Effector memory CD4-positive, alpha-beta T cell (primary cell): ENCODE measurements at places on chromosomes 12 and 14.

GRCh38 chr14:62894736-62895135 lies 150.5 kb downstream of the KCNH5 start:
- H3K36me3 ChIP-seq = no peaks in the 10 kb centered on the region
- no peak for DNase-seq
- no peak overlapping the region for H3K4me3 ChIP-seq
- H3K4me1 ChIP-seq = no peaks in the 10 kb centered on the region

DNA sequence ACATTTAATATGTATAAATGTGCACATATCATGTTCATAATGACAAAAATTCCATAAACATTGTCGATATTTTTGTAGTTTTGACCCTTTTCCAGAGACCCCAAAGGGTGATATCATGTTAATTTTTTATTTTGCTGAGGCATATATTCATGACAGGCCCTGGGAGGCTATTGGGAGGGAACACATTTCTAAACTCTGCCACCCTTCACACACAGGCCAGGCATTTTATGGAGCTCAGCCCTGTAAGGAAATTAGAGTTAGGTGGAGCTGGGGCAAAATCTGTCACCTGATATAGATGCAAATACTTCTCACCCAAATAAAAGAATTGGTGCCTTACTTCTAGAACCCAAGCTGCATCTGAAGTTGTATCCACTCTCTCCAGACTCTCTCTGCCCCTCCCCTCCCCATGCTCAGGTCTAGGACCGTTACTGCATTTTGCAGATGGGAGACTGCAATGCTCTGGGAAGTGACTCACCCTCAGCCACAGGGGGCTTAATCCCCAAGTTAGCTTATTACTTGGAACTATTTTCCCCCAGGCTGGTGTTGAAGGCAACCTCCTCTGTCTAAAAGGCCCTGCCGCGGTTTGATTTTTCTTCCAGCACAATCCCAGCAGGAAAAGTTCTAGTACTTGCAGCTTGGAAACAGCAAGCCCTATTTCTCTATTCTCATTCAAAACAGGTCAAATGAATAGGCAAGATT lies 238.9 kb downstream of the EMP1 start:
- no peaks in the 10 kb centered on the region for H3K36me3 ChIP-seq
- H3K27ac ChIP-seq = no peak overlapping the region
- H3K4me3 ChIP-seq = no peak overlapping the region
- no peaks in the 10 kb centered on the region for H3K27me3 ChIP-seq

GRCh38 chr12:46158501-46158900 lies 110.3 kb downstream of the SLC38A1 start:
- no peak overlapping the region for H3K27ac ChIP-seq
- no peak overlapping the region for H3K4me3 ChIP-seq
- H3K4me1 ChIP-seq = no peaks in the 10 kb centered on the region
- H3K36me3 ChIP-seq = no peaks in the 10 kb centered on the region

DNA sequence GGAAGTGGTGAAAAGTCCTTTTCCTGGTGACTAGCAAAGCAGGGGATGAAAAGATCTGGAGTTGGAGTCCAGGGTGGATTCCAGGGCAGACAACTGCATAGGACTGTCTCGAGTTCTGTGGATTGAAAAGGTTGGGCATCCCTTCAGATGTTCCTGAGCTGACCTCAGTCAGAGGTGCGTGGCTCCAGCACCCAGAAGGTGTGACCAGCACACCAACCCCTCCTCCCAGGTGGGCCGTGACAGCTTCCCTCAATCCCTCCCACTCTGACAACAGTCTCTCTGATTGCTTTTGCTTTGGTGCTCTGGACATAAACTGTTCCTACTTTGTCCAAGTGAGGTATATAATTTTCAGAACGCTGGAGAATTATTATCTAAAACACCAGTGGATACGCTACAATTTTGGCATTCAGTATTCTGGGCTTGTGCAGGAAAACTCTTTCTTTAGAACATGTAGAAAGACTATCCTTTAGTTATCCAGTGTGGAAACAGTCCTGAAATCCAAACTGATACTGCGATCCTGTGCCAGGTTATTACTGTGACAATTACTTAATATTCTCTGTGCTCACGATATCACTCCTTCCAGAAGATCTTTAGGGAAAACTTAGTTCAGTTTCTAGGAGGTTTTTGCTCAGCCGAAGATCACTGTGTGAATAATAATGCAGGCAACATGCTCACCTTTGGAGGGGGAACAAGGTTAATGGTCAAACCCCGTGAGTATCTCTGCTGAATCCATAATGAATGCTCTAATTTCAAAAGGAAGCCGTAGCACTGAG lies 87.9 kb downstream of the DAD1 start:
- peak overlapping the region; percentile 83 for H3K27ac ChIP-seq
- H3K4me1 ChIP-seq = peaks cover 11% of the 10 kb centered on the region
- H3K27me3 ChIP-seq = no peaks in the 10 kb centered on the region
- peak overlapping the region; percentile 35 for H3K4me3 ChIP-seq

GRCh38 chr12:17976202-17976601 lies 113.8 kb downstream of the RERGL start:
- no peak for DNase-seq
- no peak overlapping the region for H3K4me3 ChIP-seq
- no peaks in the 10 kb centered on the region for H3K4me1 ChIP-seq
- no peak overlapping the region for H3K27ac ChIP-seq
- no peaks in the 10 kb centered on the region for H3K27me3 ChIP-seq

GRCh38 chr14:100900837-100901390 lies 2.6 kb downstream of the RTL1 start:
- H3K36me3 ChIP-seq = no peaks in the 10 kb centered on the region
- H3K4me1 ChIP-seq = no peaks in the 10 kb centered on the region
- H3K27ac ChIP-seq = no peak overlapping the region
- H3K27me3 ChIP-seq = peaks cover 5% of the 10 kb centered on the region
- no peak overlapping the region for H3K4me3 ChIP-seq

DNA sequence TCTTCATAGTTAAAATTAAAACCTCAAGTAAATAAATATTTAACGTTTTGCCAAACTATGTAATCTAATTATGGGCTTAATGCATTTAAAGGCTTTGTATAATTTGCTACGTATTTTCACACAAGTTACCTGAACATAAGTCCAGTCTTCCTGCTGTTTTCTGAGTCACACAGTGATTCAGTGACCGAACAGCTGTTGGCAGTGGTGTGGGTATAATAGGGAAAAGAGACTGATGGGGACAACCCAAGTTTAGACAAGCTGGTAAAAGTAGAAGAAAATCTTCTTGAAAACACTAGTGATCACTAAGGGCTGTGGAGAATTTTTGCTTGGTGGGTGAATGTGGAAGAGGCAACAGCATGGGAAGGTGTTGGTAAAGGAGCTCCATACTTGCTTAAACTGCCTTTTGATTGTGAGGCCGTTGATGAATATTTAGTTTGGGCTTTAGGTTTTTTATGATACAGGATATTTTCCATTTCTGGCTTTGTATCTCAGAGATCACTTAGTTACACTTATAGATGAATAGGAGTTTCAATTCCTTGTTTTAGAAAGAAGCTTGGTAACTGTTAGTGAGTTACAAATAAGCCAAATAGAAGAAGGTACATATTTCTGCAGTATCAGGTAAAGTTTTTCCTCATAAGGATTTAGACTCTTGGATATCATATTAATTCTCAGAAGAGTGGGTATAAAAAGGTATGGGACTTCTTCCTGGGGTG lies 23.9 kb downstream of the LRRK2 start:
- H3K4me1 ChIP-seq = no peaks in the 10 kb centered on the region
- H3K27me3 ChIP-seq = no peaks in the 10 kb centered on the region
- no peak for DNase-seq
- no peaks in the 10 kb centered on the region for H3K36me3 ChIP-seq
- no peak overlapping the region for H3K4me3 ChIP-seq
- H3K27ac ChIP-seq = no peak overlapping the region

DNA sequence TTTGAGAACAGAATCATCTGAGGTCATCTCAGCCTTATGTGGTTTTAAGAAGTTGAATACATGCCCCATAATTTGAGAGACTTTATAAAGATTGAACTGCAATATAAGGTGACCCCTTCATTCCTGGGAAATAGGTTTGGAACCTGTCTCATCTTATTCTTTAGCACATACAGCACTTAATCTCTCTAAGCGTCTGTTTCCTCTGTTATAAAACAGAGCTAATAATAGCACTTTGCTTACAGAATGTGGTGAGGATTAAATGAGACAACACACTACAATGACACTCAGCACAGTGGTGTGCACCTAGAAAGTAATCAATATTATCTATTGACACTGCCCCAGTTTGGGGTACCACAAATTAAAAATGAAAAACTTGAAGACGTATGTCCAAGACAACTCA lies 102.1 kb downstream of the DUSP6 start:
- no peaks in the 10 kb centered on the region for H3K27me3 ChIP-seq
- H3K36me3 ChIP-seq = no peaks in the 10 kb centered on the region
- no peak overlapping the region for H3K4me3 ChIP-seq
- DNase-seq = no peak
- peaks cover 9% of the 10 kb centered on the region for H3K4me1 ChIP-seq
- no peak overlapping the region for H3K27ac ChIP-seq

GRCh38 chr12:128408669-128409068 lies 141.7 kb downstream of the TMEM132C start:
- H3K36me3 ChIP-seq = no peaks in the 10 kb centered on the region
- no peaks in the 10 kb centered on the region for H3K4me1 ChIP-seq
- no peaks in the 10 kb centered on the region for H3K27me3 ChIP-seq

GRCh38 chr14:91016800-91017410 lies 43.5 kb downstream of the RPS6KA5 start:
- no peak overlapping the region for H3K27ac ChIP-seq
- H3K27me3 ChIP-seq = no peaks in the 10 kb centered on the region
- no peak overlapping the region for H3K4me3 ChIP-seq
- H3K4me1 ChIP-seq = peaks cover 4% of the 10 kb centered on the region
- no peaks in the 10 kb centered on the region for H3K36me3 ChIP-seq

- H3K36me3 ChIP-seq = no peaks in the 10 kb centered on the region
- no peak overlapping the region for H3K4me3 ChIP-seq
- no peak overlapping the region for H3K27ac ChIP-seq
Measured at GRCh38 chr12:47991106-47992061, 12.9 kb downstream of the COL2A1 start.
